ENCODE measurements at places on chromosomes 2 and 18.

DNA sequence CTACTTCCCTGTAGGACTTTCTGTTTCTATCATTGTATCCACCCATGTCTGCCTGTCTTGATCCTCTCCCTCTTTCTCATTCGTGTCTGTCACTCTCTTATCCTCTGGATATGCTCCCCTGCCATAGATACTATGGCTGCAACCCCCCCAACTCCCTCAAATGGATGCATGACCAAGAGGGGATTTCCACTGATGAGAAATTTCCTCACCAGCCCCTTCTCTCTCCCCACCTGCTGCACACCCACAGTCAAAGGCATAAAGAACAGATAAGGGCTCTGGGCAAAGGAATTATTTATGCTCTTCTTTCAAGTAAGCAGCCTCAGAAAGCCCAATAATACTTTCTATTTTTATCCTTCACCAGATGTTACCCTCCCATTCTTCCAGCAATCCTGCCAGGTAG lies 121.3 kb downstream of the FOXI3 start:
- no peak for DNase-seq

DNA sequence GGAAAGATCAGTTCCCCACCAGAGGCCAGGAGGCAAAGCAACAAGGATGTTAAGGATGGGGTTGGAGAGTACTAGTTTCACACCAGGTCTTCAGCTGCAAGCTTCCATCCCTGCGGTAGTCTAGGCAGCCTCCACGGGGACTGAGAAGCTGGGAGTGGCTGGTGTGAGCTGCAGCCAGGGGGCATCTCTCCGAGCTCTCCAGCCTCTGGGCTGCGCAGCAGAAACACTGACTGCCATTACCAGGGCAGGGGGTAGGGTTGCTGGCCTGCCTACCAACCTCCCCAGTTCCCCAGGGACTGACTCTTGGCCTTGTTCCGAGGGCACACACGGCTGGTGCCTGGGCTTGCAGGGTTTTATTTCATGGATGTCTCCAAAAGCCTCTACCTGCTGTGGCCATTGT lies 15.9 kb downstream of the GATA6 start:
- no peak for DNase-seq

GRCh38 chr2:115285416-115285815 lies 843.0 kb downstream of the DPP10 start:
- no peak for DNase-seq

DNA sequence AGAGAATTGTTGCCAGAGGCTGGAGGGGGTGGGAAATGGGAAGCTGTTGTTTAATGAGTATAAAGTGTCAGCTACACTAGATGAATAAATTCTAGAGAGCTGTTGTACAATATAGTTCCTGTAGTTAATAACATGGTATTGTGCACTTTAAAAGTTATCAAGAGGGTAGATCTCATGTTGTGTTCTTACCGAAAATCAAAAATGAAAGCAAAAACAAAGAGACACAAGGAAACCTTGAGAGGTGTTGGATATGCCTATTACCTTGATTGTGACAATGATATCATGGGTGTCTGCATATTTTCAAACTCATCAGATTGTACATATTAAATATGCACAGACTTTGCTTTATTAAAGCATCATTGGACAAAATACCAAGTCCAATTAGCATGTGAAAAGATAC lies 43.2 kb downstream of the SCG2 start:
- DNase-seq = no peak

GRCh38 chr2:167980439-167980838 lies 267.0 kb downstream of the STK39 start:
- no peak for DNase-seq

DNA sequence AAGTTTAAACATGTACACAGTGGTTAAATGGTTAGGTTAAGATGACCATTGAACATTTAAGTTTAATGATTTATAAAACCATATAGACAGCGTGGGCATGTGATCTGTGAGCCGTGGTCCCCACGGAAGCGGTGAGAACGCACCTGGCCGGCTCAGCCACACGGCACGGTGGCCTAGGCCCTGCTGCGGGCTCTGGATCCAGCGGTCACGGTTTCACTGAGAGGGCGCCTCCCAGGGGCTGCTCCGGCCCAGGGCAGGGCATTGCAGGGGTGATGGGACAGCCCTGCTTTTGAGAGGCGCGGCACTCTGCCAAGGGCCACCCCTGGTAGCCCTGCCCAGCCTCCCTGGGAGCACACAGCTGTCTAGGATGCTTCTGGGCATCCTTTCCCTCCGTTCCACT lies 124.9 kb downstream of the RGPD3 start:
- no peak for DNase-seq

DNA sequence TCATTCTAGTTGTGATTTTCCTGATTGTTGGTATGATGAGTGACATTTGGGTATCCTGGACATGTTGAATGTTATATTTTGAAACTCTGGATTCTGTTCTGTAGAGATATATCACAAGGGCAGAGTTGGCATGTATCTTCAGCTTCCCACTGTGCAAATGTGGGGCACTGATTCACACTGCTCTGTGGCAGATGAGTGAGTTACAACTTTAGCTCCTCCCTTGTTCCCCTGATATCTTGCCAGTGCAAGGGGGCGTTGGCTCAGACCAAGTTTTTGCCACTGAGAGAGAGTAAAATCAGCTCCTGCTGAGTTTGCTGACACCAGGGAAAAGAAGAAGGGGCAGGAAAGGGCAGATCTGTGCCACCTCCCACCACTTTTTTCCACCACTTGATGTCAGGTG lies 199.6 kb upstream of the MMADHC start:
- DNase-seq = no peak

GRCh38 chr2:8546612-8547283 lies 135.1 kb upstream of the ID2 start:
- DNase-seq = no peak

- DNase-seq = no peak
Observed at GRCh38 chr2:49770919-49771318, 616.6 kb upstream of the FSHR start.

Measured in cortex of kidney (tissue), 1 donor.